ENCODE measurements at places on chromosomes 2 and 18.
A peak's percentile ranks its signal among the peaks of the same experiment; 100 is the strongest.

DNA sequence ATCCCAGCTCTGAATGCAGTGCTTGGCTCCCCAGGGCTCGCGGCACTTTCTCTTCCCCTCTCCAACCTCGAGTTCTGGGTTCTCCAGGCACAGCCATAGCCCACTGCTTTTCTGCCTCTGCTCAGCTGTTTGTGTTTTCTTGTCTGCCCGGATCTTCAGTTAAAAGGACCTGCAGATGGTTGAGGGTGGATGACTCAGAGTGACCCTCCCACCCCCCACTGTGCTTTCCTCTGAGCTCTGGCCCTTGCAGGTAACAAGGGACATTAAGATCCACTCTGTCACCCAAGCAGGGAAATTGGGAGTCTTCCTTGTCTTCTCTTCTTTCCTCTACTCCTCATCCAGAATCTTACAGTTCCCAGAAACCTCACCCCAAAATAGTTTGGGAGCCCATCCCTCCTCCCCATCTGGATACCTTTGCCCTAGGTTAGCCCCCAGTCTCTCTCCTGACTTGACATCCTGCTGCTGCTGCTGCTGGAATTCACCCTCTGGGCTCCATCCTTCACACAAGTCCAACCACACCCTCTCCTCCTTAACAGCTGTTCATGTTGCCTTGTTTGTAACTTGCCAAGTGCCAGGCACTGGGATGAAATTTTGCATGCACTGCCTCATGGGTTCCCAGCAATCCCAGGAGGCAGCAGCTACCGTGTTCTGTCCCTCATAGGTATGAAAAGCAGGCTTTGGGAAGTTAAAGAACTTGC lies 157.9 kb upstream of the TTC39C start:
- DNase-seq, result no peak

GRCh38 chr2:173467751-173468150 lies 113.1 kb downstream of the CDCA7 start:
- no peak for DNase-seq

DNA sequence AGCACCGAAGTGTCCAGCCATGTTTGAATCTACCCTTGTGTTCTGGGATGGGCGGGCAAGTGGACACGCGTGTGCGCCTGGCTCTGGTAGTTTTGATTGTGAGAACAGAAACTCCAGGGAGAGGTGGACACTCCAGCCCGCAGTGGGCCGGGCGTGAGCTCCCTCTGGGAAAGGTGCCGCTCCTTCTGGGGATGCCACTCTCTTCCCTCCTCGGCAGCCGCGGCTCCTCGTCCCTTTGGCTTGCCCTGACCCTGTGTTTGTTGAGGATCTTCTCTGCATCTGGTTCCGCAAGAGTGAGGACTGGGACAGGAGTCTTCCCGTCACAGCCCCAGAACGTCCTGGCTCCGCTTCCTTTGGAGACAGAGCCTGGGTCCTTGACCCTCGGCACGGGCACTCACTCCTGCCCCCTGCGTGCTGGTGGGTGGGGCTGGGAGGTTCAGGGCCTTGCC lies 1.3 kb downstream of the CTDP1 start:
- DNase-seq, result no peak

DNA sequence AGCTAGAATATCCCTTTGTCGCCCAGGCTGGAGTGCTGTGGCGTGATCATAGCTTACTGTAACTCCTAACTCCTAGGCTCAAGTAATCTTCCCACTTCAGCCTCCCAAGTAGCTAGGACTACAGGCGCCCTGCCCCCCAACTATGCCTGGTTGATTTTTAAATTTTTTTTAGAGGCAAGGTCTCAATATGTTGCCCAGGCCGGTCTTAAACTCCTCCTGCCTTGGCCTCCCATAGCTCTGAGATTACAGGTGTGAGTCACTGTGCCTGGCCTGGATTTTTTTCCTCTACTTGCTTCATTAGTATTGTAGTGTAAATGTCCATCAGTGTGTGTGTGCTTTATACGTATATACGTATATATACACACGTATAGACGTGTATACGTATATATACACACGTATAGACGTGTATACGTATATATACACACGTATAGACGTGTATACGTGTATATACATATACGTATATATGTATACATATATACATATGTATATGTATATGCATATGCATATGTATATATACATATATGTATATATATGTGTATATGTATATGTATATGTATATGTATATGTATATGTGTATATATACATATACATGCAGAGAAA lies 124.4 kb downstream of the DIS3L2 start:
- no peak for DNase-seq

- no peak for DNase-seq
These were observed 73.5 kb downstream of the MEX3C start for GRCh38 chr18:51123936-51124486.

- peak; percentile 7 for DNase-seq
These were observed 136.0 kb downstream of the INSIG2 start for GRCh38 chr2:118223992-118224894.

DNA sequence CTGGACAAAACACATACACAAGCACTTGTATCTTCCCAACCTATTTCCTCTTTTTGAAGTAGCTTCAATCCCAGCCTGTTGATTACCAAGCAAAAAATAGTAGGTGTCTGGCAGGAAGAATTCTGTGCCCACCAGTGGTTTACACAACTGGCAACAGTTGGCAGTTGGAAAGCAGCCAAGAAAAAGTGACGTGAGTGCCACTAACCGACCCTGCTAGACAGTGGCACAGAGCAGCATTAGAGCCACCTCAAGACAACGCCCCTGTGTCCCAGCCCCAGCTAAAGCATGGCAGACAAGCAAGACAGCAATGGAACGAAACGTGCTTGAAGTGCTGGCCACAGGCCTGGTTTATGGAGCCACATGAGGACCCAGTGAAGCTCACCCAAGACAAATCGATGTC lies 379.6 kb downstream of the FBXO15 start:
- no peak for DNase-seq

DNA sequence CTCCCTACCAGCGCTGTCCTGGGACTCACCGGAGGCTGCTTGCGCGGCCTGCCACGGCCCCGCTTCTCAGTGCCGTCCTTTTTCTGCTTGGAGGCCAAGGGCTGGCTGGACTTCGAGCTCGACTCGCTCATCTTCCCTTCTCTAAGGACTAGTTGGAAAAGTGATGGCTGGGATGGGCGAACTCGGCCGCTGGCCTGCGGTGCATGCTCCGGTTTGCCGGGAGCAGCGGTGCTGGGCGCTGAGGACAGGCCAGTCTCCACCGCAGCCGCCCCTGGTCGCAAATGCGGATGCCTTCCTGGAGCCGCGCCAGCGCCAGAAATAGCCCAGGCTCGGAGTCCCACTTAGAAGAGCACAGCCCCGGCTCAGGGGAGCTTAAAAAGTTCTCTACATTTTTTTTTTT lies 3.1 kb downstream of the C2orf81 start:
- DNase-seq, result no peak

- DNase-seq, result no peak
These were observed 88.6 kb downstream of the ZBTB7C start for GRCh38 chr18:48320639-48320945.

DNA sequence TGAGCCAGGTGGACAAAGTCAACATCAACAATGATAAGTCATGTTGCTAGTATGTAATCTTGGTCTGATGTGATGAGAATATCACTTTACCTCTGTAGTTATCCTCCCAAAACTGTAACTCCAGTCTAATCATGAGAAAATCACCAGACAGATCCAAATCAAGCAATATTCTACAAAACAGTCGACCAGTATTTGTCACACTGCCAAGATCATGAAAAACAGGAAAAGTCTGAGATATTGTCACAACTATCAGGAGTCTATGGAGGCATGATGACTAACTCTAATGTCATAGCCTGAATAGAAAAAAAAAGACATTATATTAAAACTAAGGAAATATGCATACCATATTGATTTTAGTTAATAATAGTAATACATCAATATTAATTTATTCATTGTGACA lies 1883.3 kb upstream of the CELF4 start:
- no peak for DNase-seq

DNA sequence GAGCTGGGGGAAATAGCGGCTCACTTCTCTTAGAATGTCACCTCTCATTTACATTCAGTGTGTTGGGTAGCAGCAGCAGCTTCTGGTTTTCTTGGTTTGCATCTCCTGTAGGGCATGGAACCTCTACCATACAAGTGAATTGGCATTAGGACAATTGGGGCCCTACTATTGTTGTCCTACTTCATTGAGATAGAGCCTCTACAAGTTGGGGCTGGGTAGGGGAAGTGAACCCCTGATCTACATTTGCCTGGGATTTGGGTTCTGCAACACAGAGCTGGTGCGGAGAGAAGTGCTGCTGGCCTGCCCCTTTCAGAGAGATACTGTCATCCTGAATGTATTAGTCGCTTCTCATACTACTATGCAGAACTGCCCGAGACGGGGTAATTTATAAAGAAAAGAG lies 391.6 kb upstream of the HS6ST1 start:
- no peak for DNase-seq

- DNase-seq, result no peak
These were observed 259.7 kb downstream of the PDE11A start for GRCh38 chr2:177812713-177813396.

GRCh38 chr2:31980674-31981356 lies 30.0 kb downstream of the MEMO1 start:
- DNase-seq, result peak; percentile 37

DNA sequence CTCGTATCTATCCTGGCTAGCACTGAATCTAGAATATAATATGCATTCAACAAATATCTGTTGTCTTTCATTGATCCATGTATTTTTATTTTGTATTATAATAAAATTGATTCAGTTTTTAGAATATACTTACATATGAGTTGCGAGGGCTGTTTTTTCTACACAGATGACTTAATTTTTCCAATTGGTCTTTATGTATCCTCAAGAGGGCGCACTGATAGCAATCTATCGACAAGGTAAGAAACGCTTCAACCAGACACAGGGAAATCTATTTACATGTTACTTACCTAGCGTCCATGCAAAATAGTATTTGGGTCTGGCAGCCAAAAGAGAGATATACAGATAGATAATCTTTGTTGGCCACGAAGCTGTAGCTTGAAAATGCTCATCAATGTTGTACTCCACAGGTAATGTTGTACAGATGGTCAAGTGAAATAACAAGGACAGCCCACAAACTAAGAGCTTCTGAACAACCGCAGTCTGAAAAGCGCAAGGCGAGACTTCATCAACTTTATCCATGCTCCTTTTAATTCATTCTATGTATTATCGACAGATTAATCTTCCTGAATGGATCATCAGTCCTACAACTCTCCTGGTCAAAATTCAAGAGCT lies 35.5 kb upstream of the KIDINS220 start:
- DNase-seq, result peak; percentile 83

DNA sequence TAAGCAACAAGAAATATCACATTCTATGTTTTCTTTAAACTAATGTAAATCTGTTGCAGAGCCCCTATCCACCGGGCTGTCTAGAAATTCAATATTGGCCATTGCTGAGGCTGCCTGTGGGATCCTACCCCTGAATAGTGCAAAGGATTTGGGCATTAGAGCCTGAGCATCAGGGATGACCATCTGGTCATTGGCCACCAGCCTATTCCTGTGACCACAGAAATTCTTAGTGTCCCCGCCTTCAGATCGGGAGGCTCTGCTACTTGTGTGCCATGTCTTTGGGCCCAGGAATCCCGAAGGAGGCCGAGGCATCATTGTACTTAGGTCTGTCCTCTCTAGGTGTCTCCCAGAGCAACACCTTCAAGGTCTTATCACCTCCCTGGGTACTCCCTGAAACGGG lies 73.8 kb downstream of the HRH4 start:
- DNase-seq, result no peak

- DNase-seq, result peak; percentile 94
These were observed 166.6 kb downstream of the TNS1 start for GRCh38 chr2:217835931-217836891.

DNA sequence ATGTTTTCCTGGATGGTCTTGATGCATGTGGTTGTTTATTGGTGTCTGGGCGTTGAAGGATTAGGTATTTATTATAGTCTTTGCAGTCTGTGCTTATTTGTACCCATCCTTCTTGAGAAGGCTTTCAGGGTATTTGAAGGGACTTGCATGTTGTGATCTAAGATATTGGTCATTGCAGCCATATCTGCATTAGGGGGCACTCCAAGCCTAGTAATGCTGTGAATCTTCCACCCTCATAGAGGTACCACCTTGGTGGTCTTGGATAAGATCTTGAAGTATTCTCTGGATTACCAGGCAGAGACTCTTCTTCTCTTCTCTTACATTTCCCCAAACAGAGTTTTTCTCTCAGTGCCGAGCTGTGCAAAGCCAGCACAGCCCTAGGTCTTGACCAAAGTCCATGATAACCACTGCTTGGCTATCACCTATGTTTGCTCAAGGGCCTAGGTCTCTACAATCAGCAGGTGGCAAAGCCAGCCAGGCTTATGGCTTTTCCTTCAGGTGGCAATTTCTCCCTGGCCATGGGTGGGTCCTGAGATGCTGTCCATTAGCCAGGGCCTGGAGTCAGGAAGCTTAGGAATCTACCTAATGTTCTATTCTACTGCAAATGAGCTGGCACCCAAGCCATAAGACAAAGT lies 15.4 kb upstream of the PPP1R1C start:
- no peak for DNase-seq

GRCh38 chr2:239727776-239728600 lies 297.2 kb downstream of the NDUFA10 start:
- no peak for DNase-seq

DNA sequence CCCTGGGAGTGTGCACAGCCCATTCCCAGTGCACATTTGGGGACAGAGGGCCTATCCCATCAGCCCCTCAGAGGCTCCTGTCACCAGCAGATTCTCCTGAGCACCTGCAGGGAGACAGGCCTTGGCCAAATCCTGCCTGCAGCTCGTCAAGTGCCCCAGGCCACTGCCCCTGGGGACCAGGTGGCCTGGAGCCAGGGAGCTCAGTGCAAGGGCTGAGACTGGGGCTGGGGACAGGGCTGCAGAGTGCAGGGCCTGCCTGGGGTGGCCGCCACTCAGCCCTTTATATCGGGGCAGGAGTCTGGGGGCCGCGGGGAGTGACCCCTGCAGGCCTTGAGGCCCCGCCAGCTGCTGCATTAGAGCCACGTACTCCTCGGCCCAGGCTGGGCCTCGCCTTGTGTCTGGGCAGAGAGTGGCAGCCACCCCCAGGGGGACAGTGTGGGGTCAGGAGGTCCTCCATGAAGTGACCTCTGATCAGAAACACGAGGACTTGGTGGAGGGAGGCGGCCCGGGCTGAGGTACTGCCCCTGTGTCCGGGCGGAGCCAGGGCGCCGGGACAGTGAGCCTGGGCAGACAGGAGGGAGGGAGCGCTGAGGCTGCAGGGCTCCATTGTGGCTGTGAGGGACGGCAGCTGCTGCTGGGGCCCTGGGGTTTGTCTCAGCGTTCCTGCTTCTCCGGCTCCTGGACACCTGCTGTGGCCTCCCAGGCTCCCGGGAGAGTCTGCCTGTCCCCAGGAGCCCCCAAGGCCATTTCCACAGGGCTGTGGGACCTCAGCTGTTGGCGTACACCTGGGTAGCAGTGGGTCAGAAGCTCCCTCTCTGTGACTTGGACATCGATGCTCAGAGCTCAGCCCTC lies 24.2 kb downstream of the GPC1 start:
- no peak for DNase-seq

DNA sequence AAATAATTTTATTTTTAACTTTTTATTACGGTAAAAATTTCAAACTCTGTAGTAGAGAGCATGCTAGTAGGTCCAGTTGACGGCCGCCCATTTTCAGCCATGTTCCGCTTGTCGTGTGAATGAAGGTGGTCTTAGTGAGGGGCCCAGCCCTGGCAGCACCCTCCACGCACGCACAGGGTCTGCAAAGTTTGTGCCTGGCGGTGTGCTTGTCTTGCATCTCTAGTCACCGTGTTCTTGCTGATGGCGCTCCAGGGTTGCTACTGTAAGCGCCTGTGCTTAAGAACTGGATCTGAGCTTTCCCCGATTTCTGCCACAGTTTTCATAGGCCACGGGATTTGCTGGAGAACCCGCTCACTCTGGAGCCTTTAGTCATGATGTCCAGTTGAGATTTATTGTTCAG lies 28.9 kb downstream of the LDLRAD4 start:
- no peak for DNase-seq

- peak; percentile 39 for DNase-seq
These were observed 14.5 kb downstream of the IAH1 start for GRCh38 chr2:9488583-9489547.
